ENCODE measurements at places on chromosomes 1 and 21. TPM values are rescaled to one million over a fixed set of nuclear protein-coding genes. Genes with fewer than 3 reads are reported as not detected.

DNA sequence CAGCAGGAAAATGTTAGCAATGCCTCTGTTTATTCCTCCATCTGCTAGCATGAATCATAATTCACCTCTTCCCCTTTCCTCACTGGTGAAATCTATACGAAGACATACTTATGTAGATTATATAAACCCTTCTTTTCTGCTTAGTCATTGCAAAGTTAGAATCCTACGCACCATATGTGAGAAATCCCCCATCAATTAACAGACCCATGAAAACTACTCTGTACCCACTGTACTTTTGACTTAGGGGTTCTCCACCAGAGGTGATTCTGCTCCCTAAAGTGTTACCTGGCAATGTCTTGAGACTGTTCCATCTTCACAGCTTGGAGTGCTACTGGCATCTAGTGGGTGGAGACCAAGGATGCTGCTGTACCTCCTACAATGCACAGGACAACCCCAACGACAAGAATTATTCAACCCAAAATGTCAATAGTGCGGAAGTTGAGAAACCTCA, 49.6 kb upstream of the KCTD3 start:
- DNase-seq, result no peak

- no peak for DNase-seq
Observed at GRCh38 chr1:4597020-4597419, 57.4 kb upstream of the AJAP1 start.

SPRR2A gene
- not detected for total RNA-seq

GRCh38 chr1:96533820-96534219, 187.8 kb upstream of the PTBP2 start:
- DNase-seq, result no peak

ANGPTL1 gene
- total RNA-seq, result 17.0 TPM

DNA sequence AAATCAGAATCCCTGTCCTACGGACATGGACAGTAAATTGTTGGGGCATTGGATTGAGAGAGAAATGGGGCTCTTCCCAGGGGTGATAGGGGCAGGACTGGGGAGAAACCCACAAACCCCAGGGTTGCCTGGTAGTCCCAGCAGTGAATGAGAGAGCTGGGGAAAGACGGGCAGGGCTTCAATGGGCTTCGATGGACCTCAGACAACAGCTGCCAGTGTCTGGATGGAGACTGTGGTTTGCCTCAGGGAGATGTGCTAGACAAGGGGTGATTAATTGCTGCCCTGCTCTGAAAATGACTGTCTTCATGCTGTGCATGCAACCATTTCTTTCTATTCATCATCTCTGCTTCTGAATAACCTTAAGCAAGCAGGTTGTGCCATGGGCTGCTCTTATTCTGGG, 7.4 kb downstream of the GPR25 start:
- DNase-seq, result no peak

- no peak for DNase-seq
Observed at GRCh38 chr1:152348447-152348846, 11.4 kb downstream of the FLG2 start.

DNA sequence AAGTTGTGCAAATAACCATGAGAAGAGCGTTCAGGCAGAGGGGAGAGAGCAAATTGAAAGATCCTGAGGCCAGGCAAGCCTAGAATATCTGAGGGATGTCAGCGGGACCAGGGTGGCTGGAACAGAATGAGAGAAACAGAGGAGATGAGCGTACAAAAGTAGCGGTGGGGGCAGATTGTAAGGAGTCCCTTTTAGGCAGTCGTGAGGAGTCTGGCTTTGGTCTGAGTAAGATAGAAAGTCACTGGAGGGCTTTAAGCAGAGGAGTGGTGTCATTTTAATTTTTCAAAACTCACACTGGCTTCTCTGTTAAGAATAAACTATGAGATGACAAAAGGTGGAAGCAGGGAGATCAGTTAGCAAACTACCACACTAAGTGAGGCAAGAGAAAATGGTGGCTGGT, 24.2 kb downstream of the ATP5PF start:
- no peak for DNase-seq

DNA sequence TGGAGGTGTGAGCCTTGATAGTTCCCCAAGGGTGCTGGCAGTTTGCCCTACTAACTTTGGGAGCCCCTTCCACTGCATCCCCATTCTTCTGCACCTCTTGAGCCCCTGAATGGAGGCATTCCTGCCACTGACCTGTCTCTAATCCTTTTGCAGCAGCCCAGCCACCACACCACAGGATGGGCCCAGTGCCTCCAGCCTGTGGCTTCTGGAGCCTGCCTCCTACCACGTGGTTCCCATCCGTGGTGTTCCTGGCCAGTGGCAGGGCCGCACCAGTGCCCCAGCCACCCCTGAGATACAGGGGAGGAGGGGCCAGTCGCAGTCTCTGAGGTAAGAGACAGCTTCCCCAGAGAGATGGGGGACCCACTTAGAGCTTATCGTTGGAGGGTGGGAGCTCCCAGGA, 14.4 kb downstream of the INAVA start:
- peak; percentile 54 for DNase-seq

DNA sequence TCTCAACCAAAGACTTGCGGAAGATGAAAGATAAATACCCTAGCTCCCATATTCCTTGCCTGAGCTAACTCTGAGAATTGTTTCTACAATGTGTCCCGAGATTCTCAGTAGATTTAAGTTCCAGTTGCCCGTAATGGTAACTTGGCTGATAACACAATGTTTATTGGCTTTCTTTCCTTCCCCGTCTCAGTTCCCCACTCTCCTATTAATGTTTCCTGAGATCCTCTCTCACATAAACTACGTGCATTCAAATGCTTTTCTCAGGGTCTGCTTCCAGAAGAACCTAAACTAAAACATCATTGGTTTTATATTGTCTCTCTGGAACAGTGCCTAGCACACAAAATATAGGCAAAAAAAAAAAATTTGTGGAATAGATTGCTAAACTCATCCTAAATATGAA, 794.2 kb upstream of the ADGRL2 start:
- DNase-seq, result no peak

ZNF683 gene
- total RNA-seq, result not detected

CNR2 gene
- total RNA-seq, result 0.66 TPM

DNA sequence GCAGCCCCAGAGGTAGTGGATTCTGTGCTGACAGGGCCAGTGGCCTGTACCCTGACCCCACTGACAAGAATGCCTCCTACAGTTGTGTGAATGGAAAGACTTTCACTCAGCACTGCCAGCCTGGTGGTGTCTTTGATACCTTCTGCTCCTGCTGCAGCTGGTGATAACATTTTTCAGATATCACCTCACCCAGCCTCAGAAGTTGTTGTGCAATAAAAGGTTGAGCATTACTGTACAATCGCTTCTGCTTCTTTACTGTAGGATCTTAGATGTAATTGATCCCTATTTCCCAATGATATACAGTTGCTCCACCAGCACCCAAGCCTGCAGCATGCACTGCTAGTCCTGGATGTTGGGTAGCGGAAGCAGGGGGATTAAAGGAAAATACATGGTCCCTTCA, 4.8 kb upstream of the CHIA start:
- no peak for DNase-seq

GRCh38 chr1:176436251-176436650, 26.7 kb upstream of the PAPPA2 start:
- no peak for DNase-seq

ATP5IF1 gene
- total RNA-seq, result 180 TPM

DNA sequence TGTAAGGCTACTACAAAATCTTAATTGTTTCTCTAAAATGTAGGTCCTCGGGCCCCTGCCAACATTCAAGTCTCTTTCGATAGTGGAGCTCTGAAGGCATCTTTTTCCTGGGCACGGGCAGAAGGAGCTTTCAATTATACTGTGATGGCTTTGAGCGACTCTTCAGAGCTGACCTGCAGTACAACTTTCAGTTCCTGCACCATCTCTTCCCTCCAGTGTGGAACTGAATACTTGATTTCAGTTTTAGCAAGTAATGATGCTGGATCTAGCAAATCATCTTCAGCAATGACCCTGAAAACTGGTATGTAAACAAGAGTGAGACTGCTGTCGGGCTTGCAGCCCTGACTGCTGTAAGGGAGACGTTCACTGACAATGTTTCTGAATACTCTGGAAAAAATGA, 9.6 kb downstream of the FNDC7 start:
- no peak for DNase-seq

GRCh38 chr1:24964811-24965570, 34.9 kb upstream of the RUNX3 start:
- peak; percentile 95 for DNase-seq

JAM2 gene
- total RNA-seq, result 11.7 TPM

DNA sequence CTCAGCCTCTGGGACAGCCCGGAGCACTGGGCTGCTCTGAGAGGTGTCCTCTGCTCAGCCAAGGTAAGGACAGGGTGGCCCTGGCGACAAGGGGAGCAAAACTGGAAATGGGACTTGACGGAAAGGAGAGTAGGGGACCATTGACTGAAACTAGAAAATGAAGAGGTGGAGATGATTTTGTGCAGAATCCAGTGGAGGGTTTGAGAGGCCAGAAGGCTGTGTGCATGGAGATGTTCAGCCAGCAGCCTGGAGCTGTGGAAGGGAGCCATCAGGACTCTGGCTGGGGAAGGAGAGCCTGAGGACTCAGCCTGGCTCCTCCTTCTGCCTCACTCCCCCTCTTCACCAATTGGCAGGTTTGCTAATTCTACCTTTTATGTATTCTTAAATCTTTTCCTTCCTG, 114.2 kb downstream of the EDEM3 start:
- DNase-seq, result no peak

GRCh38 chr1:26814377-26814776, 12.1 kb upstream of the ZDHHC18 start:
- no peak for DNase-seq
